ENCODE measurements at places on chromosomes 1 and 21.

DNA sequence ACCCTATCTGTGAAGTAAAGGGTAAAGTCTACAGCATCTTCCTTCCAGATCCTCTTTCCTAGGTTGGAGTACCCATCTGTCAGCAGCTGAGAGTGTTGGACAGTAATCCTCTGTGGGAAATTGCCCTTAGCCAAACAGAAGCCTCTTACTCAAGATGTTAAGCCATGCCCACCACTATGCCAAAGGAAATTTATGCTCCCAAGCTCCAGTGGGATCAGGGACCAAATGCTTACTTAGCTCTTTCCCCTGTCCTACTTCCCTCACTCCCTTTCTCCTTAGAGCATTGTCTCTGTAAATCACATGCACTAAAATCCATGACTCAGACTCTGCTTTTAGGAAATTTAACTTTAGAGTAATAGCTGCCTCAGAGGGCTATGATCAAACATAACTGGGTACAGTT lies 254.0 kb downstream of the BRINP2 start:
- DNase-seq: no peak

DNA sequence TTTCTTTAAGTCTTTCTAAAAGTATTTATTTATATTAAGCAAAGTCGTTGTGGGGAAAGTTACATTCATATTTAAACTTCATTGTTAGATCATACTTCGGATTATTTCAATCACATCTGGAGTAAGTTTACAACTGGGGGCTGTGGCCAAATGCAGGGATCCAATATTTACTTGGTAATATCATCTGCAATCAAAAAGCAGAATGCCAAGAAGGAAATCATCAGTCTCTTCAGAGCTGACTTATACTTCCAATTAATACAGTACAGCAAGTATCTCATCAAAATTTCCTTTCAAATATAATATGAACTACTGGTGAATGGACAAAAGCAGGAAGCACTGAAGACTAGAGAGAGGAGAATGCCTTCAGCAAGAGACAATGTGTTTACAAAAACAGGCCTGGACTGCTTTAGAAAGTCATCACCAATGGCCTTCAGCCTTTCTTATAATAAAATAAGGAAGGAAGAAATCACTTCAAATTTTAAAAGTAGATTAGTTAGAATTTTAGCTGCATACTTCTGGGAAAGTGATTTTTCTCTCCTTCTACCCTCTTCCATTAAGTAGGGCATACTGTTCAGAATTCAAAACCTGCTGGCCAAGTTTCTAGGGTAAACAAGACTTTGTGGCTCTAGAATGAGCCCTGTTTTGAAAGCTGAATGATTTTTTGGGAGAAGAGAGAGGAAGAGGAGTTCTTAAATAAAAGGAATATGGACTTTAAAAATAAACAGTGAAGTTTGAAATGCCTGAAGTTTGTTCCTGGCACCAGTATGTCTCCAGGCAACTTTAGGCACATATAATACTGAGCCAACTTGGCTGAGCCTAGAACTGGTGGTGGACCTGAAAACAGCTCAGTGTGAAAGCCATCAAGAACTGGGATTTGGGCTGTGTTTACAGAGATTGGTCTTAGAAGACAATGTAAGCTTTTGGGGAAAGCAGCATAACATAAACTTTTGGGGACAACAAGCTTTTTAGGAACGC lies 22.2 kb upstream of the MYOC start:
- DNase-seq: no peak

- DNase-seq: no peak
Observed at GRCh38 chr1:156806512-156807440, 9.9 kb downstream of the SH2D2A start.

GRCh38 chr1:201140941-201141260 lies 13.4 kb downstream of the TMEM9 start:
- DNase-seq: no peak

DNA sequence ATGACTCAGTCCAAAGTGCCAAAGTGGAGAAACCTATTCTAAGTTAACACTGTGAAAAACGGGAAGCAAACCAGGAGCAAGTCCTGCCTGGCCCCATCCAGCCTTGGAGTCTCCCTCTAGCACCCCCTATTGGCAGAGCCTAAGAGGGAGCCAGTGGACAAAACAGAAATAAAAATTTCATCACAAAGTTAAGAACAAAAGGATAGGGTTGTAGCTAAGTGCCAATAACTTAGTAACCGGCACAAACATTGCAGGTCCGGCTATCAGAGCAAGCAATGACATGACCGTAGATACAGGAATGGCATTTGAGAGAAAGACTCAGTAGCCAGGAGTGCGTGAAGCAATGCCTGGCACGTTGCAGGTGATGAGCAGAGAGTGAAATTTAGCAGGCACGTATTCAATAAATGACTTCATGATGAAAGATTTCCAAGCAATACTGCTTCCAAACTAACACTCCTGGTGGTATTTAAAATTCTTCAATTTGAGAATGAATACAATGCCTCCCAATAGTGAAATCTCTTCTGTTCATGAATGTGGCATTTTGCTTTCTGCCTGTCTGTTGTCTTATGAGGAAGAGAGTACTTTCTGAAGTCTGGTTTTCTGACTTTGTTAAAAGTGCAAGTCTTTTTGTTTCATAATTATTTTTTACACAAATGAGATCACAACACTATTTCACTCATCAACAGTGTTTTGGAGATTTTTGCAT lies 391.0 kb downstream of the OMA1 start:
- no peak for DNase-seq

DNA sequence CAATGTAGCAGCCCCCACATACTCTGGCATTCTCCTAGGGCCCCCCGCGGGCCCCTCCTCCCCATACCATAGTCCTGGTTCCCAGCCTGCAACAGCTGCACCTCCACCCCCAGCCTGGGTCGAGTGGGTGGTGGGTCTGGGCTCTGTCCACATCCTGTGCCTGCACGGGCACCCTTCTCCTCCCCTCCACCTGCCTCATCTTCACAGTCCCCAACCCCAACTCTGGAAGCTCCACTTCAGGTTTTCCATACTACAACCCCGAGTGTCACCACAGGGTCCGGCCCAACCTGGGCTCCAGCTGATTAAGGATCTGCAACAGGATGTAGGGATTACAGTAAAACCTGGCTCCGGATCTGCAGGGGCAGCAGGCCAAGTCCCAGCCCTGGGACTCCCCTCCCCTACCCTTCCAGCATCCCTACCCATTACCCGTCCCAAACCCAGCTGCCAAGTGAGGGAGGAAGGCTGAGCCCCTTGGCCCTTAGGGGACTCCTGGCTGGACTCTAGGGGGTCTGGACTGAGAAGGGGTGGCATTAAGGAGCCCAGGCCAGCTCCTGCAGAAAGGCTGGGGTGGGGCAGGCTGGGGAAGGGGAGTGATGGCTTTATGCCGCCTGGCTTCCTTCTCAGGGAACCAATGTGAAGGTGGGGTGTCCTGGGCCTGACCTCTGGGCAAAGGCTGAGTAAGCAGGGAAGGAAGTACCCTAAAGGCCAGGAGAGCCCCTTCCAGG lies 116.8 kb downstream of the CASZ1 start:
- DNase-seq: peak; percentile 18

DNA sequence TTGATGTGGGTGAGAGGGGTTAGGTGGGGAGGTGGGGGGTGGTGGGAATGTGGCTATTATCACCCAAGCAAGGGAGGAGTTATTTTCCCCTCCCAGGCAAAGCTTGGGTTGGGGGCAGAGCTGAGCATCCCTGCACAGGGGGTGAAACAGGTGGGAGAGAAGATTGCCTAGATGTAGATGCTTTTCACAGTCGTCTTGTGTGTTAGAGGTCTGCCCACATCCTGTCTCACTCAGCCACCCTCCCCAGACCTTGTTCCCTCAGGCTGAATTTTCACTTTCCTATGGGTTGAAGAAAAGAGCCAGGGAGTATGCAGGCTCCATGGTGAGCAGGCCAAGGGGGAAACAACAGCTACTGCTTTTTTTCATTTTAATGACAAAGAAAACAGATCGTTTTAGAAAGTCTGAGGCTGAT lies 223.5 kb downstream of the KIF26B start:
- no peak for DNase-seq

GRCh38 chr1:20634594-20635084 lies 1.4 kb downstream of the PINK1 start:
- DNase-seq: no peak

DNA sequence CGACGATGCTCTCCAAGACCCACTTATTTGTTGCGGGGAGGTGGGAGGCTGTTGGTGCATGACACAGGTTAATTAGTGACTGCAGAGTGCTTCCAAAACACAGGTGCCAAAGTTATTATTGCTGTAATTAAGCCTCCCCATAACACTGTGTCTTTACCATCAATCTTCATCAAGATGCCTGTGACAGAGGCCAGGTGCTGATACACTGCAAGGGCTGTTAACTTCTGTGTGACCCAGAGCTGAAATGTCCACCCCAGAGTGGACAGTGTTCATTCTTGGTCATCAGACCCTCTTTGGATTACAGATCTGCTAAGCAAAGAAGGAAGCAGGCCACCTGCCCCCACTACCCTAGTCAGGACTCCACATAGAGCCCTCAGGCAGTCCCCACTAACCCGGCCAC lies 55.5 kb downstream of the CAPN8 start:
- DNase-seq: no peak

DNA sequence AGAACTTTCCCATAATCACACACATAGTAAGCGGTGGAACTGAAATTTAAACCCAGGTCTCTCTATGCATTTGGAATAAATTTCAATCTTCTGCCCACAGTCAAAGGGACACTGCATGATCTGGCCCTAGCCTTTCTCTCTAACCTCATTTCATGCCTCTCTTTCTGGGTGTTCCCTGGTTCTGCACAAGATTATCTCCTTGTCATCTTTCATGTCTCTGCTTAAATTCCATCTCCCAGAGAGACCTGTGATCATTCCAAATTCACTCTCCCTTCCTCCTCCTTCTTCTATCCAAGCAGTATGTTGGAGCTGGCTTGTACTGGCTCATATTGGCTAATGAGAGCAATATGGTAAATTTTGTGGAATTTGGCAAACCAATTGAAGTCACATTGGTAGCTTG lies 22.2 kb downstream of the ETV3L start:
- DNase-seq: no peak

DNA sequence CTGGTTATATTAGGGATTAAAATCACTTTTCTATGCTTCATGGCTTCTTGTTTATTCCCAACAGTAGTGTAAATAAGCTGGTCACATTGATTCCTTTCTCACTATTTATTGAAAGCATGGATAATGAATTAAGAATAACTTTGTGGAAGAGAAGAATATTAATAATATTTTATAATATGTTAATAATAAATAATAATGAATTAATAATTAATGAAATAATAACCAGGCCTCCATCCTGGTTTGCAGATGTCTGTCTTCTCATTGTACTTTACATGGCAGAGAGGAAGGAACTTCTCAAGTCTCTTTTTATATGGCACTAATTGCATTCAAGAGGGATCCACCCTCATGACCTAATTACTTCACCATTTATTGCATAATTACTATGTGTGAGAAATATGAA lies 473.5 kb downstream of the PTPRC start:
- DNase-seq: no peak

DNA sequence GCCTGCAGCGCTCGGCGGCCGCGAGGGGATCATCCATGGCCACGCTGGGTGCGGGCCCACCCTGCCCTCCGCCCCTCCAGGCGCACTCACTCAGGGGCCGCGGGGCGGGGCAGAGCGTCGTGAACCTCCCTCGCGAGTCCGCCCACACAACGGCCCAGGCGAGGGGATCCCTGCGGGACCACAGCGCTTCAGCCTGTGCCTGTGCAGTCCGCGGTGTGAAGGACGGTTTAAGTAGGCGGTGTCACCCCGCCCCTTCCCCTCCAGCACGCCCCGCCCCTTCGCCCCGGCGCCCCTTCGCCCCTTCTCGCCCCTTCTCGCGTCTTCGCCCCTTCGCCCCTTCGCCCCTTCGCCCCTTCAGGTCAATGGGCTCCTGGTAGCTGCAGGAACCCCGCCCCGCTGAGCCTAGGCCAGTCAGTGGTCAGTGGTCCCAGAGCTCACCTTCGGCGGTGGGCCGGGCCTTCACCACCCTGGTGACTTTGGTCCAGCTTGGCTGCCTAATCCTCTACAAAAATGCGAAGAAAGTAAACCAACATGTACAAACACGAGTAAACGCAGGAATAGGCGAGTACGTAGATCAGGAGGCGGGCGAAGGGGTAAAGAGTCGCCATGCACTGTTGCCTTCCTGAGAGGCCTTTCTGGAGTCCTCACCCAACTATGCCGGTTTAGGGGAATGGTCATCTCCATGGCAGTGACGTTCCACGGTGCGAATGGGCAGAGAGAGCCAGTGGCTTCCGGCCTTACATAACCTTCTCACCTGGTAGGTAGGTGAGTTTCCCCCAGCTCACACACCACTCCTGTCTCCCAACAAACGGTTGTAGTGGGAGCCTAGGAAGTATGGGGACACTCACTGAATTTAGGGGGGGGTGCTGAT lies 19.6 kb upstream of the DMRTB1 start:
- no peak for DNase-seq

DNA sequence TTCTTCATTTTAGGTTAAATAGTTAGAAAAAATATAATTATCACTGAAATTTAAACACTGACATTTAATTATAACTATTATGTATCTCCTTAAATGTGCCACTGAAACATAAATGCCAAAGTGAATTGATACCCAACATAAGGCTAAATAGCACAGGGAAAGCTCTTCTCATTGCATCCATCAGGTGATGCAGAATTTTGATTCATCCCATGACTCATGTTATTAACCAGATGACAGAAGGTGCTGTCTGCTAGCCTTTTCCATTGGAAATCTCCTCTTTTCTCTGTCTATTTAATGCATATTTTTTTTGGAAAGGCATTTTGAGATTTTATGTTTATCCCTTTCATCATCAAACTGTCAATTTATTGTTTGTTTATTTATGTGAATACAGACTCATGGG lies 136.8 kb downstream of the KCNK2 start:
- no peak for DNase-seq

DNA sequence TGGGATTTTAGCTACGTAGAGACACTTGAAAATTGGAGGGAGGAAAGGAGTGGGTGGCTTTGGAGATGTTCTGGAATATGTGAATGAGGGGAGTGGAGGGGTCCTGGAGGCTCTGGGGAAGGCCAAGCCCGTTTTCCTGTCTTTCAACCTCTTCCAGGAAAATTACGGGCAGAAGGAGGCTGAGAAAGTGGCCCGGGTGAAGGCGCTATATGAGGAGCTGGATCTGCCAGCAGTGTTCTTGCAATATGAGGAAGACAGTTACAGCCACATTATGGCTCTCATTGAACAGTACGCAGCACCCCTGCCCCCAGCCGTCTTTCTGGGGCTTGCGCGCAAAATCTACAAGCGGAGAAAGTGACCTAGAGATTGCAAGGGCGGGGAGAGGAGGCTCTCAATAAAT lies 442 bp upstream of the RUSC1 start:
- no peak for DNase-seq
